Activated naive CD8-positive, alpha-beta T cell treated with anti-CD3 and anti-CD28 coated beads for 36 hours (primary cell): ENCODE measurements at places on chromosomes 4 and X. TPM values are rescaled to one million over a fixed set of nuclear protein-coding genes. Genes with fewer than 3 reads are reported as not detected.
A peak's percentile ranks its signal among the peaks of the same experiment; 100 is the strongest.

Gene CPZ
- total RNA-seq, result not detected

Gene MSX1
- 0.10 TPM for total RNA-seq

Gene MAGEA6
- total RNA-seq, result not detected

Gene SRPX
- not detected for total RNA-seq

Gene EDNRA
- total RNA-seq, result not detected

Gene ANK2
- 2.0 TPM for total RNA-seq

Gene FGB
- total RNA-seq, result not detected

Gene SHISA3
- 0.21 TPM for total RNA-seq

Gene EDA2R
- 0.92 TPM for total RNA-seq

Gene BEX2
- total RNA-seq, result 17.6 TPM

Gene SFRP2
- total RNA-seq, result 0.14 TPM

Gene DDIT4L
- 0.34 TPM for total RNA-seq

DNA sequence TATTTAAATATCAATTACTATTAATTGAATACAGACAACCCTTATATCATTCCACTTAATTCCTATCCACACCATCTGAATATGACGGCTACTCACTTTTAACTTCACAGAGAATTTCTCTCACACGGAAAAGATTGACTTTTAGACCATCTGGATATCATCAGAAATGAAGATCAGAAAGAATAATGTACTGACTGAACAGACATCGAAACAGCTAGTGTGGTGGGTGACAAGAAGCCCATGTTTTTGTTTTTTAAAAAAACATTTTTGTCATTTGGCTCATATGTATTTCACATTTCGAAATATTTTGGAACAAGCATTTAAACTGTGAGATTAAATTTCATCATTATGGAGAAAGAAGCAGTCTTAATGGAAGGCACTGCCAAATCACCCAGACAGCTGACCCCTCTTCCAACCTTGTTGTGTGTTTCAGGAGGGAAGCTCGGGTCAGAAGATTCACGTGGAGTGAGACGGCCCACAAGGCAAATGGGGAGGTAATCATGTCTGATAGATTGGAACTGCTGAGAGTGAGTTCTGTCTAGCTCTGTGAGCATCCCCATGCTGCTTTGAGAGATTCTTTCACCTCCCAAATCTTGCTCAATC lies 204.2 kb upstream of the RASGEF1B start:
- no peak overlapping the region for H3K27ac ChIP-seq
- H3K27me3 ChIP-seq, result no peaks in the 10 kb centered on the region
- H3K36me3 ChIP-seq, result no peaks in the 10 kb centered on the region
- no peaks in the 10 kb centered on the region for H3K4me1 ChIP-seq

- H3K4me1 ChIP-seq, result peaks cover 9% of the 10 kb centered on the region
- peaks cover 15% of the 10 kb centered on the region for H3K36me3 ChIP-seq
- DNase-seq, result no peak
- no peaks in the 10 kb centered on the region for H3K27me3 ChIP-seq
Measured at GRCh38 chr4:10087152-10087791, 29.3 kb downstream of the WDR1 start.

DNA sequence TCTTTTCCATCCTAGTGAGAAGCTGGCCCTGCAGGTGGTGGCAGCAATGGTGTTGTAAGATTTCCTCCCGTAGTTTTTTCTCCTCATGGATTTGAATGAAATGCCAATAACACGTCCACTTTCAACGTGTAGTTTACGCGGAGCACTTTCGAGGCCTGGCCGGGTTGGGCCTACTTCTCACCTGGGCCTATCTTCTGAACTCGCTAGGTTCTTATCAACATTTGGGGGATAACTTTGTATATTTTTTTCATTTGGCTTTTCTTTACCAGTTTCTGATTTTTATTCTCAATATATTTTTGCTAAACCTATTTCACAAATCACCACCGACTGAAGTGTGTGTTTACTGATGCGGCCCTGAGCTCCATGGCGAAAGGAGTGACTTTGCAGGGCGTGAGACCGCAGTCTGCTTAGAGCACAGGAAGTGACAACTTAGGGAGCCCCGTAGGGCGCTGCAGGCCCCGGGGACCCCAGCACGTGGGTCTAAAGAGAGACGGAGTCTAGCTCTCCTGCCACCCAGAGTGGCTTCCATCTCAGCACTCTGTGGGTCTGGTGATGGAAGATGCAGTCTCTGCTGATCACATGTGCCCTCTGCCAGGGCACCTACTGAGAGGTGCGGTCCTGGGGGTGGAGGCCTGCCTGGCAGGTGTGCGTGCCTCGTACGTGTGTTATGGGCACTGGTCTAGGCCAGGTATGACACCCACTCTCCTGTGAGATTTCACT lies 29.1 kb downstream of the NELFA start:
- peaks cover 33% of the 10 kb centered on the region for H3K36me3 ChIP-seq
- peak overlapping the region; percentile 26 for H3K27ac ChIP-seq
- peaks cover 2% of the 10 kb centered on the region for H3K4me1 ChIP-seq

DNA sequence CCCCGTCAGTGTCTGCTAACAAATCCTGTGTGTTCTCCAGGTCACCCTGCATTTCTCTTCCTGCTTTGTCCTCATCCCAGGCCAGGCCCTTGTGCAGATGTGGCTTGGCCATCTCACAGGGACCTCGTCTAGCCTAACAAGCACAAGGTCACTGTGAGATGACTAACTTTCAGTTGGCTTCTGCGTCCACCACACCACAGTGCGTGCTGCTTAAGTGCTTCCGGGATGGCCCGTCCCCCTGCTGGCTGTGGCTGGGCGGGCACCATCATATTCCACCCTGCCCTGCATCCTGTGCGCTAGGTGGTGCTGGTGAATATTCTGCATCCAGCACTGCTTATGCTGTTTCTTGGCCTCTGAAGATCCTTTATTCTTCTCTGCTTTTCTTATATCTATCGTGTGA lies 33.8 kb downstream of the RBBP7 start:
- no peaks in the 10 kb centered on the region for H3K27me3 ChIP-seq
- peak overlapping the region; percentile 19 for H3K4me3 ChIP-seq
- H3K36me3 ChIP-seq, result peaks cover 8% of the 10 kb centered on the region
- H3K4me1 ChIP-seq, result no peaks in the 10 kb centered on the region
- DNase-seq, result peak; percentile 5

DNA sequence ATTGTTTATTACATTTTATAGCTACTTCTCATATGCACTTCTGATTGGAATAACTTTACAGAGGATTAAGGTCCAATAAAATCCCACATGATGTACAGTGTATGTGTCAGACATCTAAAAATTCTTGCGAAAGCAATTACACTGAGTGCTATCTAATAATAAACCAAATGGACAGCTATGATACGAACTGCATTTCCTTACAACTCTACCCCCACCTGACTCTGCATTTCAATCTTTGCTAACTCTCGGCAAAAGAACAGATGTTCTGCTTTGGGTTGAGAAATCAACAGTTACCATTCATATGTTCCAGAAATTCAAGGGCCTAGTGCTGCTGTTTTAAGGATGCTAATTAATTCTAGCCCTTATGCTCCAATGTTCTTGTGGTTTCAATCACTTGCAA lies 287.9 kb upstream of the NOCT start:
- H3K27me3 ChIP-seq, result no peaks in the 10 kb centered on the region
- H3K36me3 ChIP-seq, result no peaks in the 10 kb centered on the region
- no peaks in the 10 kb centered on the region for H3K4me1 ChIP-seq
- no peak overlapping the region for H3K4me3 ChIP-seq
- no peak overlapping the region for H3K27ac ChIP-seq
- no peak for DNase-seq

DNA sequence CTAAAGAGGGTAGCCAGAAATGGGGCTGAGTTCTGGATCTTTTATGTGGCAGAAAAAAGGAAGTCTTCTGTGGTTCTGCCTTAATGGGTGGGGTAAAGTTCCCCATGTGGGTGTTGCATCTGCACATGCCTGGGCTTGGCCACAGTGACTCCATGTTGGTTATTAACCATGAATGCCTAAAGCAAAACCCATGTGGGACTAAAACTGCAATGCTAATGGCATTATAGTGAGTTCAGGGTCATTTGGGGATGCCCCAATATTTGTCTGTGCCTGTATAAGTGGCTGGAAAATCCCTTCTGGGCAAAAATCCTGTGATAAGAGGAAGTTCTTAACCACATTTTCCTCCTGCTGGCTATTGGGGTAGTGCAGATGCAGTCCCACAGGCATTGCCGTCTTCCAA lies 857.4 kb downstream of the FAT4 start:
- H3K27me3 ChIP-seq, result no peaks in the 10 kb centered on the region
- no peak for DNase-seq
- no peaks in the 10 kb centered on the region for H3K36me3 ChIP-seq
- H3K27ac ChIP-seq, result no peak overlapping the region

DNA sequence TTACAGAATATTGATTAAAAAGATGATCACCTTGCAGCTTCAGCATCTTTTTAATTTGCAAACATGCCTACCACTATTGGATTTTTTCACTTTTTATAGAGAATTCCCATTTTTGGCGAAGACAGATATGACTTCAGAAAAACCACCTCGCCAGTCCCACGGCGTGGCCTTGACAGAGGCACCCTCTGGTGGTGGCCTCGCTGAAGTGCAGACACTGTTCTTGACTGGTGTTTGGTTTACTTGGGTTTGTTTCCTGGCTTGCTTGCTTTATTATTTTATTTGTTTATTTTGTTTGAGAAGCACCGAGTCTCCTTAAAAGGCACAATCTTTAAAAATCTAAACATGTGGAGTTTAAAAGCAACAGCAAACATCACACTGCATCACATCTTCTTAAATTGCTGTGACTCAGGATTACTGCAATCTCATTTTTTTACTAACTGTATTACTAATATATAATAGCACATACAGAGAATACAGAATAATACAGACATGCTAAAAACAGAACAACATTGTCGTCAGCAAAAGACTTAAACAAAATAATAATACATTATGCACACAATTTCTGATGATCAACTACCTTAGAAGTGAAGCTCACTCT lies 13.1 kb upstream of the AMTN start:
- H3K27me3 ChIP-seq, result no peaks in the 10 kb centered on the region
- no peaks in the 10 kb centered on the region for H3K36me3 ChIP-seq
- no peaks in the 10 kb centered on the region for H3K4me1 ChIP-seq
- no peak overlapping the region for H3K27ac ChIP-seq
- H3K4me3 ChIP-seq, result no peak overlapping the region

DNA sequence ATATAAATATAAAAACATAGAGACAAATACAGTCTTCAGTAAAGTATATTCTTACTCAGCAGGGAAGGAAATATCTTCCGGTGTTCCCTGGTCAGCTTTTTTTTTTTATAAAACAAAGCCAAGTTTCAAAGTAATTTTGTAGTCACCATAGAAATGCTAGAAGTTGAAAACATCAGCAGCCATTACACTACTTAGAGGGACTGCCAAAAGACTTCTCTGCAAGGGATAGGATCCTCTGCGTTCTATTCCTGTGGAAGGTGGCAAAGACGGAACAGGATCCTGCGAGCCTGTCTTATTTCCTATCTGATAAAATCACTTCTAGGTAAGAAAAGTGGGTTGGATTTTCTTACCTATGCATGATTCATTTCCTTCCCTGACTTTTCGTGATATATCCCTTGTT lies 19.4 kb downstream of the CLDN22 start:
- no peak overlapping the region for H3K27ac ChIP-seq
- no peak for DNase-seq
- no peaks in the 10 kb centered on the region for H3K4me1 ChIP-seq
- no peaks in the 10 kb centered on the region for H3K27me3 ChIP-seq

- H3K36me3 ChIP-seq, result no peaks in the 10 kb centered on the region
- H3K27me3 ChIP-seq, result peaks cover 4% of the 10 kb centered on the region
- H3K4me1 ChIP-seq, result no peaks in the 10 kb centered on the region
Measured at GRCh38 chr4:54695788-54696187, 38.0 kb downstream of the KIT start.

GRCh38 chr4:4270529-4270928 lies 19.4 kb downstream of the LYAR start:
- H3K27me3 ChIP-seq, result no peaks in the 10 kb centered on the region
- no peak overlapping the region for H3K4me3 ChIP-seq
- DNase-seq, result no peak
- peaks cover 34% of the 10 kb centered on the region for H3K36me3 ChIP-seq
- no peak overlapping the region for H3K27ac ChIP-seq

- H3K4me3 ChIP-seq, result peak overlapping the region; percentile 88
- H3K27me3 ChIP-seq, result no peaks in the 10 kb centered on the region
- H3K36me3 ChIP-seq, result no peaks in the 10 kb centered on the region
- no peak for DNase-seq
- H3K4me1 ChIP-seq, result peaks cover 36% of the 10 kb centered on the region
- peak overlapping the region; percentile 21 for H3K27ac ChIP-seq
Measured at GRCh38 chr4:8198206-8198905, 734 bp upstream of the SH3TC1 start.

GRCh38 chrX:132968296-132968949 lies 10.0 kb upstream of the HS6ST2 start:
- no peaks in the 10 kb centered on the region for H3K36me3 ChIP-seq
- no peak overlapping the region for H3K27ac ChIP-seq
- H3K4me1 ChIP-seq, result no peaks in the 10 kb centered on the region
- no peak overlapping the region for H3K4me3 ChIP-seq
- H3K27me3 ChIP-seq, result peaks cover 4% of the 10 kb centered on the region

GRCh38 chr4:142663828-142664227 lies 182.3 kb downstream of the INPP4B start:
- no peak overlapping the region for H3K4me3 ChIP-seq
- no peaks in the 10 kb centered on the region for H3K4me1 ChIP-seq
- H3K27ac ChIP-seq, result no peak overlapping the region
- no peak for DNase-seq

DNA sequence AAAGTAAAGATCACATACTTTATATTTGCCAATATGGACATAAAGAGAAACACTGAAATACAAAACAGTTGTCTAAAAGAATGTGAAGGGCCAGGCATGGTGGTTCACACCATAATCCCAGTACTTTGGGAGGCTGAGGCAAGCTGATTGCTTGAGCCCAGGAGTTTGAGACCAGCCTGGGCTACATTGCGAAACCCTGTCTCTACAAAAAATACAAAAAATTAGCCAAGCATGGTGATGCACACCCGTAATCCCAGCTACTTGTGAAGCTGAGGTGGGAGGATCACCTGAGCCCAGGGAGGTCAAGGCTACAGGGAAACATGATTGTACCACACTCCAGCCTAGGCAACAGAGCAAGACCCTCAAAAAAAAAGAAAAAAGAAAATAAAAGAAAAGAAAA lies 11.8 kb downstream of the RBM47 start:
- H3K27me3 ChIP-seq, result peaks cover 5% of the 10 kb centered on the region
- peaks cover 4% of the 10 kb centered on the region for H3K36me3 ChIP-seq

GRCh38 chr4:186767794-186768193 lies 44.1 kb upstream of the FAT1 start:
- H3K27ac ChIP-seq, result no peak overlapping the region
- no peak overlapping the region for H3K4me3 ChIP-seq
- H3K27me3 ChIP-seq, result no peaks in the 10 kb centered on the region
- no peaks in the 10 kb centered on the region for H3K36me3 ChIP-seq

- H3K36me3 ChIP-seq, result no peaks in the 10 kb centered on the region
- no peak overlapping the region for H3K27ac ChIP-seq
- no peaks in the 10 kb centered on the region for H3K4me1 ChIP-seq
Measured at GRCh38 chr4:81164623-81165416, 50.2 kb downstream of the PRKG2 start.

GRCh38 chr4:2937146-2937857 lies 25.9 kb downstream of the NOP14 start:
- H3K27ac ChIP-seq, result peak overlapping the region; percentile 88
- peaks cover 59% of the 10 kb centered on the region for H3K36me3 ChIP-seq
- H3K27me3 ChIP-seq, result no peaks in the 10 kb centered on the region

GRCh38 chr4:84632092-84632491 lies 49.2 kb downstream of the CDS1 start:
- no peak overlapping the region for H3K4me3 ChIP-seq
- H3K27me3 ChIP-seq, result no peaks in the 10 kb centered on the region
- H3K27ac ChIP-seq, result no peak overlapping the region
